Renal pelvis (tissue), 12 donors: ENCODE measurements at places on chromosomes 1 and 21.

GRCh38 chr1:208448425-208448824, 204.2 kb upstream of the PLXNA2 start:
- no peak for DNase-seq

DNA sequence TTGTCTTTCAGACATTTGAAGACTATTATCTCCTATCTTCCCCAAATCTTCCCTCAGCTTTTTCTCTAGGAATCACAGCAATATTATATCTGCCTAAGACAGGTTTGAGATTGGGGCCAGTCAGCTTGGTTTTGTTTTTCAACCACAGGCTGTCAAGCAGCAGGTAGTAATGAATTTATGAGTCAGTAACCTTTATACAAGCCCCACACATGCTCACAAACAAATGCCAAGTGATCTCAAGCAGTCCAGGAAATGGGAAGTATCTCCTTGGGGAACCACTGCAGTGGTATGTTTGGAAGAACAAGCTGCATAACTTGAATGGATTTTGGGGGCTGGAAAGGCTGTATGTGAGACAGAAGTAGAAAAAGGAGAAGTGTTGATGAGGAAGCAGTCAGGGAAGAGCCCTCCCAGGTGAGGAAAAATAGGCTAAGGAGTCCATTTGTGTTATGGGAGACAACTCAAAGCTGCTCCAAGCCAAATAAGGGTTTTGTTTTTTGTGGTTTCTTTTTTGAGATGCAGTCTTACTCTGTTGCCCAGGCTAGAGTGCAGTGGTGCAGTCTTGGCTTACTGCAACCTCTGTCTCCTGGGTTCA, 2.1 kb downstream of the DHDDS start:
- no peak for DNase-seq

DNA sequence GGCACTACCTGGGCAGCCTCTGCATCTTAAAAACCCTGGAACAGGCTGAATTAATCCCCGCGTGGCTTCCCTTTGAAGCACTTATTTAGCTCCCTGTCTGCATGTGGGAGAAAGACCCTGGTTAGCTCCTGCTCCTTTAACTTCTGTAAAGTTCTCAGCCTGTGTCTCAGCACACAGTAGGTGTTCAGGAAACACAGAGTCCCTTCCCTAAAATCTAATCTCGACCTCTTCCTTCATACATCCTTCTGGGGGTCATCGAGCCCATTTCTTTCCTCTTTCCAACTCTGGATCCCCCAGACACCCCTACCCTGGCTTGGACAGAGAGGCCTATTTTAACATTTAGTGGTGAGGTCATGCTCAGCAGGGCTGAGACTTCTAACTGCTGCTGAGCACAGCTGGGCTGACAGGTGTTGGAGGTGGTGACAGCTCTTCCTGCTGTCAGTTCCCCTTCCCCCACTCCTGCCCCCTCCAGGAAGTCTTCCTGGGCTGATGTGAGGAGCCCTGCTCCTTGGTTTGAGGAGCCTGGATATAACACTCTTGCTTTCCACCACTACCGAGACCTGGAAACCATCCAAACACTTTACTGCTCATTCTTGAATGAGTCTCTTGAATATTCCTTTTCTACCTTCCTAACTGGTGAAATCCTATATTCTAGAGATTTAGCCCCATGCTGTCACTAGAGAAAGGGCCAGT, 5.3 kb downstream of the E2F2 start:
- DNase-seq, result no peak

- no peak for DNase-seq
Observed at GRCh38 chr1:195458365-195458764, 1149.9 kb downstream of the KCNT2 start.

- no peak for DNase-seq
Observed at GRCh38 chr1:201186192-201186591, 4.4 kb upstream of the IGFN1 start.
